ENCODE measurements at places on chromosomes 16 and 17. TPM values are rescaled to one million over a fixed set of nuclear protein-coding genes. Genes with fewer than 3 reads are reported as not detected.

The HOXB6 gene
- total RNA-seq: not detected

The CFAP119 gene
- 3.1 TPM for total RNA-seq

The HBQ1 gene
- total RNA-seq: 1.1 TPM

The UQCRC2 gene
- total RNA-seq: 367 TPM

The CHST4 gene
- not detected for total RNA-seq

The HES7 gene
- total RNA-seq: 3.2 TPM

The PMFBP1 gene
- 0.88 TPM for total RNA-seq

The TMEM92 gene
- 0.23 TPM for total RNA-seq

The TIMP2 gene
- total RNA-seq: 1.9 TPM

The ZPBP2 gene
- total RNA-seq: 0.19 TPM

The IRF8 gene
- total RNA-seq: 250 TPM

The SLC13A2 gene
- total RNA-seq: not detected

The LRRC37A2 gene
- total RNA-seq: 5.3 TPM

The GCGR gene
- not detected for total RNA-seq

The TBX6 gene
- total RNA-seq: 3.0 TPM
